ENCODE measurements at places on chromosomes 16 and 17. TPM values are rescaled to one million over a fixed set of nuclear protein-coding genes. Genes with fewer than 3 reads are reported as not detected.

Gene P2RX1
- total RNA-seq, result not detected

Gene ZMYND15
- not detected for total RNA-seq

Gene CACNG3
- total RNA-seq, result not detected

Gene CCT6B
- 0.32 TPM for total RNA-seq

Gene PTX4
- total RNA-seq, result not detected

Gene CDRT15L2
- total RNA-seq, result not detected

Gene ALOX15B
- total RNA-seq, result not detected
